Heart left ventricle (tissue), 16 donors: ENCODE measurements at places on chromosomes 7 and 10. TPM values are rescaled to one million over a fixed set of nuclear protein-coding genes. Genes with fewer than 3 reads are reported as not detected.

The CCL24 gene
- not detected for total RNA-seq

The LIPK gene
- total RNA-seq, result not detected

The CAV2 gene
- total RNA-seq, result 249 TPM

DNA sequence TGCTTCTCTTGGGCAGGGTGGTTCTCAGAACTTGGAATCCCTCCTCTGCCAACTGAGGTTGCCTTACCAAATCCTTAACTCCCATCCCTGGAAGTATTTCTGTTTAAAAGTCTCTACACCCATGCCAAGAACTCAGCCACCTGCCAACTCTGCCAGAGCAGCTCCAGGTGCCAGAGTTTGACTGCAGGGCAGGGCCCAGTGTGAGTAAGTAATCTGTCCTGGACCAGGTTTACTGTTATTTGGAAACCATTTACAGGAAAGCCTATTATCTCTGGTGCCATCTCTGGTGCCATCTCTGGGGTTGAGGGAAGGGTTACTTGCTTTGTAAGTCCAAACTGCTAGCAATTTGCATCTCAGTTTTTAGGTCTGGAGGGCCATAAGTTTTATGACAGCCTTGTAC, 2.5 kb downstream of the TSPAN15 start:
- H3K4me3 ChIP-seq, result no peak overlapping the region
- H3K27me3 ChIP-seq, result no peaks in the 10 kb centered on the region
- H3K4me1 ChIP-seq, result peaks cover 23% of the 10 kb centered on the region

GRCh38 chr7:68729371-68729770, 868.9 kb upstream of the AUTS2 start:
- H3K27me3 ChIP-seq, result peaks cover 10% of the 10 kb centered on the region
- no peaks in the 10 kb centered on the region for H3K4me1 ChIP-seq
- no peak overlapping the region for H3K4me3 ChIP-seq
- no peak overlapping the region for H3K27ac ChIP-seq

GRCh38 chr7:131249003-131249402, 78.7 kb upstream of the MKLN1 start:
- H3K4me1 ChIP-seq, result no peaks in the 10 kb centered on the region
- H3K27me3 ChIP-seq, result no peaks in the 10 kb centered on the region
- no peak overlapping the region for H3K27ac ChIP-seq
- no peaks in the 10 kb centered on the region for H3K36me3 ChIP-seq
- no peak overlapping the region for H3K4me3 ChIP-seq

GRCh38 chr10:102322914-102323313, 72.6 kb upstream of the NFKB2 start:
- peaks cover 12% of the 10 kb centered on the region for H3K4me1 ChIP-seq
- H3K27me3 ChIP-seq, result no peaks in the 10 kb centered on the region
- H3K27ac ChIP-seq, result no peak overlapping the region

- no peak overlapping the region for H3K27ac ChIP-seq
- peaks cover 13% of the 10 kb centered on the region for H3K27me3 ChIP-seq
- no peaks in the 10 kb centered on the region for H3K36me3 ChIP-seq
These were observed 23.9 kb upstream of the LEP start for GRCh38 chr7:128217030-128217805.

DNA sequence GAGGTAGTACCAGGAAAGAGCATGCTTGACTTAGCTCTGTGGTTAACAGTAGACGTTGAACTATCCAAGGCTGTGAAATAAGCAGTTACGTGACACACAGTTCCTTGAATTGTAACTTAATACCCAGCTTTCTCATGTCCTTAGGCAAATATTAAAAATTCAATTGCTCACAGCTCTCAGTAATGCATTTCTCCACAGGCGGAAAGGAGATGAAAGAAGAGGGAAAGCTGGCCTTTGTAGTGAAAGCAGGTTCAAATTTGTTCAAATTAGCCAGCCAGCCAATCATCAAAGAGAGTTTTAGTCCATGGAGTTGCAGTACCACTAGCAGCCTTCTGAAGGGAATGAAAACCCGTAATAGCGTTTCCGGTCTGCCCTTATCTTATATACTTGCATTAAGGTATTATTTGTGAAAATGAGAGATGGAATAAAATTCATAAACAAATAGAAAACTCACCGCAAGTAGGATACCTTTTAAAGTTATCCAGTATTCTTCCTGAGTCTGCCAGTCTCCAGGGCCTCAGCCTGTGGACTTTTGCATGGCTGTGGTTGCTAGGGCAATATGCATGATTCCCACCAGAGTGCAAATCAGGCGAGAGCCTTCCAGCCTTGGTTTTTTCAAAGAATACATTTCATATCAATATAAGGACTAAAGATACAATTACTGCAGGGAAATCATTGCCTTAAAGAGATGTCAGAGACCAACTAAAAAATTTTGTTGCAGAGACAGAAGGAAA, 795.5 kb downstream of the TNS3 start:
- H3K4me1 ChIP-seq, result no peaks in the 10 kb centered on the region
- no peak for DNase-seq
- H3K27ac ChIP-seq, result no peak overlapping the region

GRCh38 chr7:110800984-110801383, 289.9 kb upstream of the LRRN3 start:
- H3K36me3 ChIP-seq, result no peaks in the 10 kb centered on the region
- no peak overlapping the region for H3K27ac ChIP-seq
- no peaks in the 10 kb centered on the region for H3K4me1 ChIP-seq
- no peak overlapping the region for H3K4me3 ChIP-seq
- DNase-seq, result no peak

DNA sequence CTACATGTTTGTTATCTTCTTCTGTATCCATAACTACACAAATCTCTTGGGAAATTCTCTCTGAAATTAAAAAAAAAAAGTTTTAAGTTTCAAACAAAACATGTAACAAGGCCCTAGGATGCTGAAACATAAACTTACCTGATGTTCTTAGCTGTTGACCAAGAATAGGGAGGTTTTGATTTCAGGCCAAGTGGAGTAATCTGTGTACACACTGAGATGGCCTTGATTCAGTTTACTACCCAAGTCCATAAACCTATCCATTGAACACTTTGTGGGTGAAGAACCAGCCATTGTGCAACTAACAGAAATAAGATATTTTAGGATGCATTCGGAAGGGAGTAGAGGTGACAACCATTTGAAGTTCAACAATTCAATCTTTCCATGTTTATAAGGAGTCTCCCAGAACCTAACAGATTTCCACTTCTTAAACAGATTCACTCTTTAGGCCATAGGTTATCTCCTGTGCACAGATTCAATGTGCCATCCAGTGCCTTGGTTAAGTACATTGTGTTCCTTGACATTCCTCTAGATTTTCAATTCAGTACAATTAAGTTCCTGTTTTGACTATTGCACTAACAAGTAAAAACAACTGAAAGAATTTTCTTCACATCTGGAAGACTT, 143.1 kb downstream of the CRPPA start:
- no peak overlapping the region for H3K4me3 ChIP-seq
- H3K4me1 ChIP-seq, result no peaks in the 10 kb centered on the region

DNA sequence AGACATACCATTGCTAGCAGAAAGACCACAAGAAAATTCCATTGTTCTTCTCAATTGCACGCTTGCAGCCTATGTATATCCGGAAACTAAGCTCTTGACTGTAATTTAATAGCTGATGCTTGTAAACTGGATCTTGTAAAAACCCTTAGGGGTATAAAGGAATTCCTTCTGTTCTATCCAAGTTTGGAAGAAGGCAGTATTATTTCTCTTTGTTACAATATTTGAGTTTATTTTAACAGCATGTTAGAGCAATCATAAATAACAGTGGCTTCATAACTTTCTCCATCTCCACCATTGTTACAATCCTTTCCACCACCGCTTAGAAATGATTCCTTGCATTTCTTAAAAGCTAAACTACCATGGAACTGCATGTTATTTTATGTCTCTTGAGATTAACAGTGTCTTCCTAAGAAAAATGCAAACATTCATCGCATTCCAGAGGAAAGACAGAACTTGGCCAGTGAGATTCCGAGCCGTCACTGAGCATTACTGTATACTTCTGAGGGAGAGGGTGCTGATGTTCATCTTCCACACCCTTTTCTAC, 92.5 kb downstream of the TRIL start:
- no peak for DNase-seq
- H3K4me1 ChIP-seq, result no peaks in the 10 kb centered on the region
- no peaks in the 10 kb centered on the region for H3K36me3 ChIP-seq
- H3K27ac ChIP-seq, result no peak overlapping the region
- H3K4me3 ChIP-seq, result no peak overlapping the region

DNA sequence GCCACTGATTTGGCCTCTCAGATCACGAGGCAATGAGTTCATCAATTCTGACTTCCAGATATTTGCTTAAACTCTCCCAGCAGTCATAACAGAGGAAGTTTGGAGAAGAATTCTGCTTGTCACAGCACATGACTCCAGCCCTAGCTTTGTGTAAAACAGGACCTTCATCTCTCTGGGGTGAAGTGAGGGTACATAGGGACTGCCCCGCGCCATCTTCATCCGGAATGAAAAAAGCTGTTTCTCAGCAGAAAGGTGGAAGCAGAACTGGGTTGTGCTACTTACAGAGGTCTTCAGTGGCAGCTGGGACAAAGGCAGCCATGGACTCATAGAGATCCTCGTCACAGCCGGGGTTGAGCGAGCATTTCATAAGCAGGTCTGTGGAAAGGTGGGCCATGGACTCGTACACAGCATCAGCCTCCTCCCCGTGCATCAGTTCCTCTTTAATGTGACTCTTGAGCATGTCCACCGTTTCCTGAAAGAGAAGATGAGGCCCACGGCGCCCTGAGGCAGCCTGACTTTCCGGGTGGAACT, 58.4 kb upstream of the TM9SF3 start:
- H3K4me1 ChIP-seq, result no peaks in the 10 kb centered on the region
- no peaks in the 10 kb centered on the region for H3K27me3 ChIP-seq
- H3K4me3 ChIP-seq, result no peak overlapping the region
- no peaks in the 10 kb centered on the region for H3K36me3 ChIP-seq

DNA sequence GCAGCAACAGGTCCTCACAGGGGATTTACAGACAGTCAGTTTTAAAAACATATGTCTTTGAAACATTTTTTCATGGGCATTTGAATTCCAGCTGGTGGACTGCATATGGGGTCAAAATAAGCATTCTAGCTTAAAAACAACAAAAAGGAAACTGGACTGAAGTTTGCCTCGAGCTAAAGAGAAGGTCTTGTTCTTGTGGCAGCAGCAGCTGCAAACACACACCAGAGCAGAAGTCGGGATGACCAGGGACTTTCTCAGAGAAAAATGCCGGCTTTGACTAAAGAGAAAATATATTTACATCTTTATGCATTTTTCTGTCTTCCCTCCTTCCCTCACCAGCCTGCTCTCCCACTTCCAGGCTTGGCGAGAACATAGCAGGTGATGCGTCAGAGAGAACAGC, 361.4 kb downstream of the CXCL12 start:
- H3K4me3 ChIP-seq, result no peak overlapping the region
- H3K27me3 ChIP-seq, result no peaks in the 10 kb centered on the region
- H3K27ac ChIP-seq, result no peak overlapping the region

- H3K4me3 ChIP-seq, result no peak overlapping the region
- DNase-seq, result no peak
- H3K4me1 ChIP-seq, result no peaks in the 10 kb centered on the region
These were observed 58.2 kb upstream of the PTPRN2 start for GRCh38 chr7:158645842-158646241.
